ENCODE measurements at places on chromosomes 6 and 20.
A peak's percentile ranks its signal among the peaks of the same experiment; 100 is the strongest.

DNA sequence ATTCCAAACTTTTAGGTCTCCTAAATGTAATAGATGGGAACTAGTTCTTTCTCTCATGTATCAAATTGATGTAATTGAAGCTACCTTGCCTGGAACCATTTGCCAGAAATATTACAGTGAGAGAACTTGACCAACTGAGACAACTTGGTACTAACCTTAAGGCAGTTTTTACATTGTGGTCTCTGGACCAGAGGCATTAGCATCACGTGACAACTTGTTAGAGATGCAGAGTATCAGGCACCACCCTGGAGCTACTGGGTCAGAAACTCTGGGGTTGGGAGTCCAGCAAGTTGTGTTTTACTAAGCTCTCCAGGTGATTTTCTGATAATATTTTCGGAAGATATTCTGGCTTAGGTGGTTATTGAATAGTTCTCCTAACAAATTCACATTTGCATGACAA lies 982.1 kb upstream of the SLC35B3 start:
- DNase-seq: no peak

GRCh38 chr6:18245642-18246041 lies 18.7 kb downstream of the DEK start:
- DNase-seq: no peak

DNA sequence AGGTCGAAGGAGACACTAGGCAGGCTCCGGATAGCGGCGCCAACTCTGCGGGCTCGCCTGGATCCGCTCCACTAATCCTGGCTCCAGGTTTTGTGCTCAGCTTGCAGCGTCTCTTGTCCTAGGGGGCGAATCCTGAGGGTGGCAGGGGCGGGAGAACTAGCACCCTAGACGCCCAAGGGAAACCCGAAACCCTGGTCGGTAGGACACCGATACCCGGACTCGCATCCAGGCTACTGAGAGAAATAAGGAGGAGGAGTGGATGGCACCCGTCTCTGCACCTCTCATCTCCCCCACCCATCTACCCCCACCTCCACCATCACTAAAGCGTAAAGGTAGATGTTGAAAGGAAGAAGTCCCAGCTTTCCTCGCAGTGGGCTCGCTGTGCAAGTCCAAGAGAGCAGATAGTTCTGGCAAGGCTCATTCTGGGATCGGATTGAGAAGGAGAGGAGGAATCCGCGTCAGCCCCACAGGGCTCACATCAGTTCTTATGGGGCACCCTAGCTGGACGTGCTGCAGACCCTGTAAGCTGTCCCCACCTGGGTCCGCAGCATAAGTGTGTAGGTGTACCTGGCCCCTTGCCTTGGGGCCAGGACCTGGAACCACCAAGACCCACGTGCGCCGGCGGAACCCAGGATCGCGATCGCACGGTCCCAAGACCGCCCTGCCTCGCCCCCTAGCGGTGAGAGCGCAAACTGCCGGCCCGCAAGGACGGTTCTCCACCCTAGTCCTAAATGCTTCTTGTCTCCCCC lies 6.9 kb downstream of the SLC32A1 start:
- peak; percentile 95 for DNase-seq

DNA sequence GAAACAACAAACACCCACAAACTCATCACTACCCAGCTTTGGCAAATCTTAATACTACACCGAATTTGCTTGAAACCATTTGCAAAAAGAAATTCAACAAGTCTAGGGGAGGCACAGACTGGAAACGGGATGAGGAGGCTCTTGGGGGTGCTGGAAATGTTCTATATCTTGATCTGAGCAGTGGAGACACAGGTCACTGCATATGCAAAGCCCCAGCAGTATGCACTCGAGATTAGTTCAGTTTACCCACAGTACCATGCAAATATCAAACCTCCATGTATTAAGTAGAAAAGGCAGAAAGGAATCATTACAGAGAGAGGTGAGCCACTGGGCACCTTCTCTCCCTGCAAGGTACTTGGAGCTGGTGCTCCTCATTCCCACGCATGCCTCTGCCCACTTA lies 75.9 kb downstream of the PREX1 start:
- no peak for DNase-seq

GRCh38 chr6:7249946-7250643 lies 62.9 kb downstream of the SSR1 start:
- no peak for DNase-seq

DNA sequence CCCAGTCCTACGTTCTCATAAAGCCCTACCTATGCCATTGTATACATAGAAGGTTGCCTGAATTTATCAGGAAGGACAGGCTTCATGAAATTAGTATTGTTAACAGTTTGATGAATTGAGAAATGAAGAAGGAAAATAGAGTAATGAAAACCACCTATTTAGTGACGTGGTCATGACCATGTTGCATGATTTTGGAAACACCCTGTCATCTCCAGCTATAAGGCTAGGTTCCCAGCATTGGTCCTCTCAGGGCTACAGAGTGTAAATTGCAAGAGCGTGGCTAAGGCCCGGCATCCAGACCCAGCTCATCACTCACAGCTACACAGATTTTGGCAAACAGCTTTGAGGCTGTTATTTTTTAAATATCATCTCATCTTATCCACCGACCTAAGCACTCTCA lies 203.6 kb downstream of the MEI4 start:
- no peak for DNase-seq

DNA sequence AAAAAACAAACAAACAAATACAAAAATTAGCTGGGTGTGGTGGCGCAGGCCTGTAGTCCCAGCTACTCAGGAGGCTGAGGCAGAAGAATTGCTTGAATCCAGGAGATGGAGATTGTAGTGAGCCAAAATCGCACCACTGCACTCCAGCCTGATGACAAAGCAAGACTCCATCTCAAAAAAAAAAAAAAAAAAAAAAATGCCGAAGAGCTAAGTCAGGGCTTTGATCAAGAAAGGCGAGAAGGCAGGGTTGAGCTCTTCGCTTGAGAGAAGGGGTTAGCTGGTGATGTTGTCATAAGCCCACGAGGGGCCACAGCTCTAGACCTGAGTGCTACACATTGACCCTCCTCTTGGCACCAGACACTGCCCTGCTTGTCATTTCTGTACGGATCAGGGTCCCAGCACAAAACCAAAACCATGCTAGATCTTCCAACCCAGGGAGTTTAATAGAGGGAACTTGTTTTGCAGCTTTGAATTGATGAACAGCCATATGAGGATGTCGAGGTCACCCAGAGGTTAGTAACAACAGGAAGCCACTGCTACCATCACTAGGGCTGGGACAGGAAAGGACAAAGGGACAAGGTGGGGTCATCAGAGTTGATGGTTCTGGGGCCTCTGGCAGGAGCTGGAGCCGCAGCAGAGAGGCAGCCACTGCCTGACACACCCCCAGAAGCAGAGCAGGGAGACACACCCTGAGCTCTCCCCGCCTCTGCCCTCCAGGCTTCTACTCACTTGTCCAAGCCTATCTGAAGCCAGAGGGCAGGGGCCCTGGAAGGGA lies 122.7 kb downstream of the SNX5 start:
- peak; percentile 34 for DNase-seq

DNA sequence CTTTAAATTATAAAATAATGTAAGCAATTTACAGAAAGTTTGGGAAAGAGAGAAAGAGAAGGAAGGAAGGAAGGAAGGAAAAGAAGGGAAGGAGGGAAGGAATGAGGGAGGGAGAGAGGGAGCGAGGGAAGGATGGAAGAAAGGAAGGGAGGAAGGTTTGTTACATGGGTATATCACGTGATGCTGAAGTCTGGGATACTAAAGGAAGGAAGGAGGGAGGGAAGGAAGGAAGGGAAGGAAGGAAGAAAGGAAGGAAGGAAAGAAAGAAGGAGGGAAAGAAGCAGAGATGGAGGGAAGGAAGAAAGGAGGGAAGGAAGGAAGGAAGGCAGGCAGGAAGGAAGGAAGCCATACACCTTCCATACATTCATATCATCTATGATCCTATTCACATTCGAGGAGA lies 48.9 kb upstream of the GCM1 start:
- no peak for DNase-seq

DNA sequence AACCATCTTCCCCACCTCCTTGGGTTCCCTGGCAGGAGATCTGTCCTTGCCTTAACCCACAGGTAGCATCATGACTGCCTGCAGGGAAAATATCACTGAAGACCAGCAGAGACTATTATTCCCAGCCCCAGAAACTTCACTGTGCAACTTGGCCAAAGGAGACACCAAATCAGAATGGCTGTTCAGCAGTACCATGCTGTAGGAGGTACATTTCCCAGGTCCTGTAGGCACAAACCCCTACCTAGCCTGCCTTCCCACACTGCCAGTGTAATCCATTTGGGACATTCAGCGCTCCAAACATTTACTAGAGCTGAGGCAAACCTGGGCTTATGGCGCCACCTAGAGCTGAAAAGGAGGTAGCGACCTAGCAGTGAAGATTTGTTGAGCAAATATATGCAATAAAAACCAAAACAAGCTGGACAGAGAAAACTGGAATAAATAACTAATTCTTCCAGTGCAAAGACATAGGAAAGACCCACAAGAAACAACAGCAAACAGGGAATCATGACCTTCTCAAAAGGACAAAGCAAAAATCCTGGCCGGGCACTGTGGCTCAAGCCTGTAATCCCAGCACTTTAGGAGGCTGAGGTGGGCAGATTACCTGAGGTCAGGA lies 60.3 kb downstream of the VTA1 start:
- peak; percentile 49 for DNase-seq

DNA sequence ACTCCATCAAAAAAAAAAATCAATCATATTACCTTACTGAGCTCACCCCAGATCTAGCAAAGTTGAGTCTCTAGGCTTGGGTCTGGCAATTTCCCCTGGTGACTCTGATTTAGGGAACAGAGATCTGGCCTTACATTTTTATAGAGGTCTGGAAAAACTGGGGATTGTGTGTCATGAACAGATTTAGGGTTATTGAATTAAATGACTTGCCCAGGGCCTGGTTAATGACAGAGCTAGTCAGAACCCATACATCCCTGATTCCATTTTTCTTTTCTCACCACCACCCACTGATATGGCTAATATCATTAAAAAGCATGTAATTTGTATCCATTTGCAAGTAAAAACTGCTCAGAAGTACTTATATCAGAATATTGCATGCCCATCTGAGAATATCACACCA lies 163.4 kb upstream of the OGFRL1 start:
- DNase-seq: no peak

- no peak for DNase-seq
Observed at GRCh38 chr20:58911970-58912369, 59.5 kb downstream of the GNAS start.

DNA sequence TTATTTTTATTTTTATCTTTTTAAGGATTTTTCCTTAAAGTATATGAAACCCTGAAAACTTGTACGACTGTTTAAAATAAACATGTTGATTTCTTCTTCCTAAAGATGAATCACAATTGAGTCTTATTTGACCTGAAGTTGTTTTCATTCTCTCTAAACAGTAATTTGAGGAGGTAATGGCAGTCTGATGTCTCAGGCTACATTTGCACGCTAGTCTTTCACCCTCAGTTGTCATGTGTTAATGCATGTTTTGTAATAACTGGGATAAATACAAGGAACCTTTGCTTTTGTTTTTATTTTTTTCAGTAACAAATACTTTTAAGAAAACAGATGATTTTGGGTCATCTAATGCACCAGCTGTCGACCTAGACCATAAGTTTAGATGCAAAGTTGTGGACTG lies 55.2 kb downstream of the SCAND1 start:
- DNase-seq: no peak

GRCh38 chr20:50182346-50182745 lies 8.3 kb upstream of the CEBPB start:
- no peak for DNase-seq

- no peak for DNase-seq
Observed at GRCh38 chr20:15396026-15396425, 1058.6 kb upstream of the FLRT3 start.

DNA sequence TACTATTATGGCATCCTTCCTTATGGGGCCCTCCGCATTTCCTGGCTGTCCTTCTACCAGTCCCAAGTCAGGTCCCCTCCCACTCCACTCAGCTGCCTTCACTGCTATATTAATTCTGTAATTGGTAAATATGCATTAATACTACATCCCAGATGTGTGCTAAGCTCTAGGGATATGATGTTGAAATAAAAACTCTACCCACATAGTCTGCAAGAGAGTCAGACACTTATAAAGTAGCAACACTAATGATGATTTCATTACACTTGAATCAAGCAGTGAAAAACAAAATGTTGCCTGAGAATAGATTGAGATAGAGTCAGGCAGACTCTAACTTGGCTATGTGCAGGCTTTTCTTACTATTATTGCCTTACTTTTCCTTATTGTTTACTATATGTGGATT lies 62.4 kb downstream of the AIG1 start:
- no peak for DNase-seq

DNA sequence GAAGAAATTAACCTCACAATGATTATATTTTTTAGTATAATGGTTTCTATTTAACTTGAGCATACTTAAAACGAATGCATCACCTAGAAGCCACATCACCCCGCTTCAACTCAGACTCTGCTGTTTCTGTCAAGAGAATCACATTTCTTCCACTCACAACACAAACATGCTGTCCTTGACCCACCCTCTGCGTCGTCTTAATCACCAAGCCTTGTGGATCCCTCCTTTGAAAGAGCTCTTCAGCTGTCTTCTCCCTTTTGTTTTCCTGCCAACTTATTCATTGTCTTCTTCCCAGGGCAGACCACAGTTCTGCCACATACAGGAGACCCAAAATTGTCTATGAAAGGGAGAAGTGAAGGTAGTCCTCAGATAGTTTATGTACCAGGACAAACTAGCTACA lies 595.6 kb upstream of the AGPAT4 start:
- no peak for DNase-seq

- no peak for DNase-seq
Observed at GRCh38 chr6:74467533-74468215, 738.2 kb downstream of the COL12A1 start.

DNA sequence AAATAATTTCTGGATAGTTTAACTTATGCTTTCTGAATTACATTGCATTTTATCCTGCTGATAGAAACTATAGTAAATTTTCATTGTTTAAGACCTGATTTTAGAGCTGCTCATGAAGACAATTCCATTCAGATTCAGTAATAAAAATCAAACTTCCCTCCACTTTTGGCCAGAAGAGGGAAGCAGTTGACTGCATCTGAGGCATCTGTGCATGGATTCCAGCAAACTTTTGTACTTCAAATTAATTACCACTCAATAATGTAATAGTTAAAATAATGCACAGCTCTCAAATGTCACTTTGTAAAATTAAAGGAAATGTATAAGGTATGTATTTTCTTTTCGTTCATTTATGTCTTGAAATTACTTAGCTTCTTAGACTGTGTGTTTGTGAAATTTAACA lies 64.2 kb upstream of the SLC35B3 start:
- DNase-seq: no peak

DNA sequence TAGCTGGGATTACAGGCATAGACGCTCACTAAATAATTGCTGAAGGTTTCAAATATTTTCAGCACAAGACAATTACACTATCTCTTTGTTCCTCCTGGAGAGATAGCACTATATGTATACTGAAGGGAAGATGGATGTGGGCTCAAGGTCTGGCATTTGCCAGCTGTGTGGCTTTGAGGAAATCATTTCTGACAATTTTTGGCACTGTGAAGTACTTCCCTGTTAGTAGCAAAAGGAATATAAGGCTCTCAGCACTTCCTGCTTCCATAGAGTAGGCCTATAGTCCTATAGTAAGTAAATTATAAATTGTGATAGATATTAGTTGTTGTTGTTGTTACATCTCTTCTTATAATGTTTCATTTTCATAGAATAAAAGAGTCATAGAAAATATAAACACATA lies 271.1 kb downstream of the SAMD5 start:
- no peak for DNase-seq
